ENCODE measurements at places on chromosomes 13 and 19.
A peak's percentile ranks its signal among the peaks of the same experiment; 100 is the strongest.

DNA sequence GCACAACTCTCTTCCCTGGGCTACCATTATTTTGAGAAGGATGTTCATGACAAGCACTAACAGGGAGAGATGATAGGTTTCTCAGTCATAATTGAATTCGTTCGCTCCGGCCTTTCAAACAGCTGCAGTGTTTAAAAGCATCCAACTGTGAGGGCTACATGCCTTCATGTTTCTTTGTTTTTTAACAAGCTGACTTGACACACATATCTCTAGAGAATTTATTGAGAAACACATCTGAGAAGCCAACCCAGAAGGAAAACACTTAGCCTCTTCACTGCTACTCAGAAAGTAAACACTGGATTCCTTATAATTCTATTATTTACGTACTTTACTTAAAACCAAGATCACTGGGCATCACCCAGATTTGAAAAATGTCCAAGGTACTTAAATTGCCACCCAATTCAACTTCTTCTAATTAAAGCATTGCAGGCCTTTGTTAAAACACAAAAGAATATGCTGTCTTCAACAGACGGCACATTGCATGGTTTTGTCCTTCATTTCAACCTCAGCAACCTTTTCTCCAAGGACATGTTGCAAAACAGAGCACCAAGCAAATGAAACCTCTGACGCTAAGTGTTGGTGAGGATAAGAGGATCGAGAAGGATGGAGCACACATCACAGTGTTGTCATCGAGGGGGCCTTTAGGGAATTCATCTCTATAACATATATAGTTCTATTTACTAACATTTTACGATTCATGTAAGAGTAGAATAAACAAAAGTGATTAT, 75.8 kb downstream of the TBC1D4 start:
- no peak for DNase-seq

DNA sequence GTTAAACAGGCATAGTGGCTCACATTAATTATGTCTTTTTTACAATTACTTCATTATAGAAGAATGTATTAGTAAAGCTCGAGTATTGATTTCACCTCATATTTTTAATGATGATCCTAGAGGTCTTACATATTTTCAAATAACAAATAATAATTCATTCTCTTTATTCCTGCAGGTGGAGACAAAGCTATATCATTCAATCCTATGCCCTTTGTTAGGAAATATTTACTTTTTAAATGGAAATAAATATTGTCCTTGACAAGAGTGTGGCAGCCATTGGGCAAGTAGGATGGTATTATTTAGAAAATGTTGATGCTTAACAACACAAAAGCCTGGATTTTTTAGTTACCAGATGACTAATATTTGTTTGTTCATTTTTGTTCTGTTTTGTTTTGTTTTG, 127.6 kb downstream of the COG6 start:
- no peak for DNase-seq

- no peak for DNase-seq
Measured at GRCh38 chr13:109384491-109385241, 401.7 kb downstream of the IRS2 start.

DNA sequence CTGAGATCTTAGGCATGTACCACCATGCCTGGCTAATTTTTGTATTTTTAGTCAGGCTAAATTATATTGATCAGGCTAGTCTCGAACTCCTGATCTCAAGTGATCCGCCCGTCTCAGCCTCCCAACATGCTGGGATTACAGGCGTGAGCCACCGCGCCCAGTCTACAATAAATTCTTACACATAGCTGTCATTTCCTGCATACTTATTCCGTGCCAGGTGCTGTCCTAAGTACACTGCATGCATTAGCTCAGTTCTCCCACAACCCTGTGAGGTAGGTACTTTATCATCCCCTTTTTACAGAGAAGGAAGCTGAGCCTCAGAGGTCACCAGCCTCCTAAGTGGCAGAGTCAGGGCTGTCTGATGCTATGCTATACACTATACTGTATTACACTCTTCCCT, 7.2 kb upstream of the RHPN2 start:
- DNase-seq: no peak

DNA sequence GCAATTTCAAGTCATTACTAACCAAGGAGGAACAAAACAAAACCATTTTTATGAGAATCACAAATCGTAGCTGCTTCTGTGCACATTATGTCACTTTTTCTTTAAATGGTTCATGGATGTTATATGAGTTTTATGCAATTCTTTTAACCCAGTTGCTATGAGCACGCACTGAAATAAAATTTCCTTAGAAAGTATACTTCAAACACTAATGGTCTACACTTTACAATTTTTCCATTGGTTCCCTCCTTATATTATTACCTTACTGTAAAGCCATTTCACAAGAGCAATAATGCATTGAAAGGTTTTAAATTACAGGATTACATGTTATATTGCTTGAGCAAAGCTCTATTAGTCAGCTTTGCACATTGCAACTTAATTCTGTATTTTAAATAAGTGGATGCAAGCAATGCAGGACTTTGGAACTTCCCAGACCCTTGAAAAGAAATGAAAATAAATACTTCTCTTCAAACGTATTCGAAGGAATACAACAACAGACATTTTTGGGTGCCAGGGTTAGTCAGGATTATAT, 318.7 kb downstream of the PCDH9 start:
- DNase-seq: no peak

DNA sequence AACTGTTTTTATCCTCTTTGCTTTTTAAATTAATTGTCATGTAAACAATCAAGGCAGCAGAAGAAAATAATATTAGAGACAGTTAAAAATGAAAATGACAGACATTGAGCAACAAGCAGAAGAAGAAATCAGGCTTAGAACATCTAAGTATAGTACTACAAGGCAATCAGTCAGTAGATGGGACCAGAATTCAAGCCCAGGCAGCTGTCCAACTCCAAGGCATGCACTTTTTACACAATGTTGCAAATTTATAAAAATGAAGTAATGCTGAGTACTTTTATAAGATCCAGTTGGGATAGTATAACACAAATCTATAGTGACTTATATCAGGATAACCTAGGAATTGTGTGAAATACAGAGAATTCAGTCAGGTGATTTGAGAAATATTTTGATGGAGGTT, 2815.8 kb downstream of the PCDH9 start:
- no peak for DNase-seq

DNA sequence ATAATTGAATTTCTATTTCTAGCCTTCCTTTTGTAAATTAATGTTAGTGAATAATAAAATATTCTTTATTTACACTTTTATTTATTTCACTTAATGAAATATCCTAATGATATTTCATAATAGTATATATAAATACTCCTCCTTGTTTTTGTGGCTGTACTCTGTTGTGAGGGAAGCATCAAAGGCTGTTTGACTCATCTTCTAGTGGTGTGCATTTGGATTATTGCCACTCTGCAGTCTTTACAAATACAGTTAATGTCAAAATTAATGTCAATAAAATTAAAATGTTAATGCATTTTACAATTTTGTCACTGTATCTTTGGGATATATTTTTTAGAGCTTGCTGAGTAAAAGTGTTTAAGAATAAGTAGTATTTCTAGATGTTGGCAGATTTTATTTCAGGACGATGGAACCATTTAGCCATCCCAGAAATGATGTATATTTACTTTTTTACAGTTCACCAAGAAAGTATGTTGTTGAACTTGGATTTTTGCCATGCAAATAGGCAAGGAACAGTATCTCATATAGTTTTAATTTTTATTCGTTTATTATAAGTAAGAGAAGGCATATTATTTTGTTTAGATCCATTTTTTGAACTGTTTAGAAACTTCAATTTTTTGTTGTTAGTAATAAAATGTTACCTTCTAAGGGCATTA, 281.2 kb upstream of the SLITRK6 start:
- no peak for DNase-seq

GRCh38 chr19:49879243-49879963, 1.9 kb downstream of the TBC1D17 start:
- peak; percentile 65 for DNase-seq

- DNase-seq: peak; percentile 79
Measured at GRCh38 chr13:44470638-44471562, 97.3 kb downstream of the SERP2 start.

DNA sequence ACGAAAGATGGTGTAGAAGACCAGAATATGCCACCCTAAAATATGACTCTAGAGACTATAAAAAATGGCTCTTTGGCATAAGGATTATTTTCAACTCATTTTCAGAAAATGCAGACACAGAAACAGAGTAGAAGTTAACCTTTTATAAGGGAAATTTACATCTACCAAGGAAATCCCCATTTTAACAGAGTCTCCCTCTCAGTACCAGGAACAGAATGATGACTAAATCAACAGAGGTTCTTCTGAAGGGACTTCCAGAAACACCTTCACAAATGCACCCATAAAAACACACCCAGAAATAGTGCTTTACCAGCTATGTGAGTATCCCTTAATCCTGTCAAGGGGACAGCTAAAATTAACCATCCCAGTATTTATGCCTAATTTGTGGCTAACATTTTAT, 29.1 kb downstream of the PLPP2 start:
- no peak for DNase-seq

DNA sequence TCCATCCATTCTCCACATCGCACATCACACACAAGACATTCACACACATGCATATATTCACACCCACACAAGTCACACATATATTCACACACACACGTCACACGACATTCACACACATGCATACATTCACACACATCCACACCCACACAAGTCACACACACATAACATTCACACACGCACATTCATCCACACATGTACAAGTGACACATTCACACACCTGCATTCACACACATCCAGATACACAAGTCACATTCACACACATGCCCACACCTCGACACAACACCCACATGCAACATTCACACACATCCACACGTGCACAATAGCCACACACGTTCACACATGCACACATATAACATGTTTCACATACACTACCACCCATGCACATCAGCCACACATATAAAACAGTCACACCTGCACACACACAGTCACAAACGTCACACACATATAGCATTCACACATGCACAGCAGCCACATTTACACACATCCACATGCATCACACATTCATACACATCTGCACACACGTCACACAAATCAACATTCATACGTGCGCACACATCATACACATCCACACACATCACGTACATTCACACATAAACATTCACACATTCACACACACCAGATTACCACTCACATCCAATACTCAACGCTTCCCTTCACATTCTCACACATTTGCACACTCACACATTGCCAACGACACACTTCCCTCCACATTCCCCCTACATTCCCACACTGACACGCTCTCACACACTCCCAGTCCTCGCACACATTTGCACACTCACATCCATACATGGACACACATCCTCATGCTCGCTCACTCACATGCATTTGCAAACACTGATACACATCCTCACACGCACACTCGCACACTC, 41.0 kb downstream of the ANKRD10 start:
- DNase-seq: no peak

GRCh38 chr13:39960191-39960590, 304.7 kb downstream of the COG6 start:
- no peak for DNase-seq

DNA sequence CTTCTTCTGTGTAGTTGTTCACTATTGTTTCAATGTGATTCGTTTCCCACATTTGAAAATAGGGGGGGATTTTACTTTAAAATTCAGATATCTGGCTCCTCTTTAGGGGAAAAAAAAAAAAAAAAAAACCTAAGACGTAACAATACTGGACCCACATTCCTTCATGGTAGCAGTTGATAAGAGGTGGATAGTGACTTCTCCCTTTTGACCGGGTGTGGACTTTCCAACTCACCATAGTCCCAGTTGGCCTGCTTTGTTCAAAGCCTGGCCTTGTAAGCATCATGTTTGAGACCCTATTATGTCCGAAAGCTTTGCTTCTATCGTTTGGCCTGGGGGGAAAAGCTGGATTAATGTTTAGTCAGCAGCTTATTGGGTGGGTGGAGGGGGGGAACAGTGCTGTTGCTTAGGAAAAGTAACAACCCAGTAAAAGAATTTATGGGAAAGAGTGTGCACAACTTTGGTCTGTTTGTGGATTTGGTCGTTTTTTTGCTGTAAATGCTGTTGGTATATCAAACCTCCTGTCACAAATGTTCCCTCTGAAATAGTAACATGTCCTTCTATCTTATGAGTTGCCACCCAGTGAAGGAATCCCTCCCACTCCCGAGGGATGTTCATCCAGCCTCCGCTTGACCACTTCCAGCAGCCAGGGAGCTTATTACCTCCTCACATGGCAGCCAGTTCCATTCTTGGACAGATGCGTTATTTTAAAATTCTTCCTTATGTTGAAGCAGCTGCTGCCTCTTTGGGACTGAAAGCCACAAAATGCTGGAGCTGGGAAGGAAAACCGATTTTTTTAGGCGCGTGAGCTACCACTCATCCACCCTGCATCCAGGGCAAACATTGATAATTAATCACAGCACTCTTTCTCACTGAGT, 10.4 kb downstream of the SAMD4B start:
- peak; percentile 58 for DNase-seq

- peak; percentile 62 for DNase-seq
Measured at GRCh38 chr19:52941941-52942385, 18.7 kb upstream of the ZNF888 start.

DNA sequence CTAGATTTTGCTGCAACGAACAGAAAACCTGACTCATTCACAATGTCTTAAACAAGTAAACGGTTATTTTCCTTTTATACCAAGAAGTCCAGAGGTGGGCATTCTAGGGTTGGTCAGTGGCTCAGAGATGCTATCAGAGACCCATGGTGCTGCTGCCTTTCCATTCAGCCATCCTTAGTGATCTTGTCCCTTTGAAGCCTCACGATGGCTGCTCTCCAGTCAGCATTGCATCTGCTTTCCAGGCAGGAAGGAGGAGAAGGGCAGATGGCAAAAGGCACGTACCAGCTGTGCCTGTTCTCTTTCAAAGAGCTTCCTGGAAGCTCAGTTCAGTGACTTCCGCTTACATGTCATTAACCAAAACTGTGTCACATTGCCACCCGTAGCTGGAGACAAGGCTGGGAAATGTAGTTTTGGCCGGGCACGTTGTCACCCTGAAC, 30.1 kb downstream of the WDFY2 start:
- DNase-seq: peak; percentile 36

DNA sequence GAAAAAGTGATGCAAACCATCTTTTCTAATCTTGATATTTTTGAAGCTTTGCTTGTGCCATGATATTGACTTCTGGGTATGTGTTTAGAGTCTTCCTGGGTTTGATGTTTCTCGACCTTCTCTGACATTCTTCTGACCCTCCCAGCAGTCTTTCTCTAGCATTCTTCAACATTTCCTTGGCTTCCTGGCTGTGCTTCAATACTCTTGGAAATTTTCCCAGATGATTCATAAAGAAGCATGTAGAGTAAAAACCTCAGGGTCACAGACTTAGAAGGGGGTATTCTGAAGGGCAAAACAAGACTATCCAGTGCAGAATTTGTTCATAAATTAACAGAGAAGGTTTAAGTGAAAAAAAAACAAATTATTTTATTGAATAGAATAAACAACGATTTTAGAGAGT, 946.3 kb upstream of the PCDH9 start:
- DNase-seq: no peak

DNA sequence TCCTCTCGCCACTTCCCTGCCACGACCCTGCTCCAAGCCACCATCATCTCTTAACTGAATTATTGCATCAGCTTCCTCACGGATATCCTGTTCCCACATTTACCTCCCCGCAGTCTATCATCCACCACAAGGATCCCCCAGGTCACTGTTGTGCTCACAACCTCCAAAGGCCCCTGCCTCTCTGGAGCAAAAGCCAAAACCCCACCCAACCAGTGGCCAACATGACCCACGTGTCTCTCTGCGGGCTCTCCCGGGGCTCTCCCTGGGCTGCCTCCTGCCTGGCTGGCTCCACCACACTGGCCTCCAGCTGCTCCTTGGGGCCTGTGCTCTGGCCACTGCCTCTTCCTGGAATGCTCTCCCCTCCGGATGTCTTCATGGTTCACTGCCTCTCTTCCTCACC, 809.3 kb downstream of the UQCRFS1 start:
- no peak for DNase-seq

- DNase-seq: no peak
Measured at GRCh38 chr19:16017138-16017490, 59.2 kb upstream of the TPM4 start.

Measured in hematopoietic multipotent progenitor cell treated with erythropoietin and hydrocortisone succinate and interleukin-3 and kit ligand, for 6 days (in vitro differentiated cells).